WERI-Rb-1 (cell line): ENCODE measurements at places on chromosomes 7 and 10.

DNA sequence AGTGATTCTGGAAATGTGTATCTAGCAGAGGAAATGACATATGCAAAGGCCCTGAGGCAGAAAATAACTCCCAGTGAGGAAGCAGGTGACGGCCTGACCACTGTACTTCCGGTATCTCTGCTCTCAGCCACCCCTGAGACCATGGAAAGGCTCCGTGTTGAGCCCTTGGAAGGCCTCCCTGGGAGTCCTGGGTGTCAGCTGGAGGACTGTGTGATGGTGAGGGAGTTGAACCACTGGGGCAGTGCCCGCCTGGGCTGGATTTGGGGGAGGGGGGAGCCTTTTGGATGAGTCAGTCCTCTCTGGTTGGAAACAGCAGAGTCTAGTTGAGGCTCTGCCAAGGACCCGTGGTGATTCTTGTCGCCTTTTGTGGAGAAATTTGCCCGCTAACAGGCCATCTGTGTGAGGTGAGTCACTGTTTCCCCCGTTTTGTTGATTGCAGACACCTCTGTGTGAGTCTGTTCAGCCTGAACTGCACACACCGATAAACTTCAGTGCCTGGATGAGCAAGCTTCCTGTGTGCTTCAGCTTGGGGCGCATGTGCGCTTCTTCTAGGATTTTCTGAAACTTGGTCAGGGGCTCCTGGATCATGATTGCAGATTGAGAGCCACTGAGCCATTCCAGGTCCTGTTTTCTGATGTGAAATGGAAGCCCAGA, 98.6 kb downstream of the GRK5 start:
- no peak for DNase-seq

DNA sequence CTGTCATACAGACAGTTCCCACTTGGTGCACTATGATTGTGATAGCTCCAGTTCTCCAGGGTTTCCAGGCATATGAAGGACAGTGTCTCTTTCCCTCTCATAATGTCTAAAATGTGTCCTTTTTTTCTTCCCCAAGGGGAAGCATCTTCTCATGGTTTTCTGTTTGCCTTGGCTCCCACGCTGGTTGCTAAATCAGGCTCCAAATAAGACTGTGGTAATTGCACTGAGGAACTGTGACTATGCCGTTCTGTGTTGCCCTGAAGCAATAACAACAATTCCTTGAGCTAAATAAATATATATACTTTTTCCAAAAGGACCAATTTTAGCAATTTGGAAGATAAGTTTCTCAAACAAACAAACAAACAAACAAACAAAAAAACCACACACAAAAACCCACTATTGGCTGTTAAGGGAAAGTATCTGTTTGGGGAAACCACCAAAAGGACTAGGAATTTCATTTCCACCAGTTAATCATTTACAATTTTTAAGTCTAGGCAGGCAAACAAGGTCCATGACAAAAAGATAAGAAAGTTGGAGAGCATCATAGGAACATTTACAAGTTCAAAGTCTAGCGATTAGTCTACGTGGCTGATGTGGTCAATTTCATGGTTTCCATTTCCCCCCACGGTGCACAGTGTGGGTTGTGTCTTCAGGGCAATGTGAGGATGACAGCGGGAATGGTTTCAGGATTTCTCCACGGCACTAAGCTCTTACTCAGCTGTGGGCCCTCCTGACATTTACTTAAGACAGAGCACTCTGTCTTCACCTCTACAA, 62.4 kb downstream of the THNSL1 start:
- DNase-seq = no peak

DNA sequence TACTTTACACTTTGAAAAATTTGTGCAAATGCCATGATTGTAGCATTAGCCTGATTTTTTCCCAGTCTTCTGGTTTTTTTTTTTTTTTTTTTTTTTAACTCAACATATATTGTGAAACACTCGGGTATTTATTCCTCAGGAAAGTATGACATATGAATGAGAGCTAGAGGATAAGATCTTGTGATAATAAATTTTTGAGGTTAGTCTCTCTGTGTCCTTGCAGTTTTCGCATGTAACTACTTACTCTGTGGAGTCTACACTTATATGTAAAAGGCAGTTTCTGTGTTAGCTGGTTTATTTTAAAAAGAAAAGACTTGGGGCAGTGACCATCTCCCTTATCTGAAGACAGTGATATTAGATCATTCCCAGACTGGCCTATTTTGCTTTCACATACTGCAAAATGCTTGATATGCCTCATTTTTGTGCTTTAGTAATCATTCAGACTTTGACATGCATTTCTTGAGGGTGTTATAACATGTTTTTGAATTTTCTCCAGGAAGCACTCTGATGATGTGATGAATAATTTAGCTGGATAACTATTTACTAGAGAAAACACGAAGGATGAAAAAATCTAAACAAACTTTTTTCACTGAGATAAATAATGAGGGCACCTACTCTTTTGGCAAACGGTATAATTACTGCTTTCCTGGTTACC, 371.0 kb downstream of the NRG3 start:
- no peak for DNase-seq

DNA sequence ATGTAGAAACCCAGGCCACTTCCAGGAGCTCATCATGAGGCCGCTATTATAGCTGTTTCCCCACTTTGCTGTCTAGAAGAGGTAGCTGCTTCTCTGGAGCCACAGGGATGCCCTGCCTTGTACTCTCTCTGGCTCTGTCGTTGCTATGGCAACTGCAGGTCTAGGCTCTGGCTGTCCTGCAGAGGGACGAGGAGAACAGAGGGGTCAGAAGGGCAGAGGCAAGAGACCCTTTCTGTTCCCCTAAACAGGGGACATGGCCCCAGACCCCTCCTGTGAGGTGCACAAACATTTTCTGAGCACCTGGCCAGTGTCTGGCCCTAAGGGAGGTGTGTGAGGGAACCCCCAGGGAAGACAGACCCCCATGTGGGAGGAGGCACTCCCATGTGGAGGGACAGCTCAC, 31.4 kb downstream of the ITPRIP start:
- no peak for DNase-seq
